ENCODE measurements at places on chromosomes 3 and 15.

DNA sequence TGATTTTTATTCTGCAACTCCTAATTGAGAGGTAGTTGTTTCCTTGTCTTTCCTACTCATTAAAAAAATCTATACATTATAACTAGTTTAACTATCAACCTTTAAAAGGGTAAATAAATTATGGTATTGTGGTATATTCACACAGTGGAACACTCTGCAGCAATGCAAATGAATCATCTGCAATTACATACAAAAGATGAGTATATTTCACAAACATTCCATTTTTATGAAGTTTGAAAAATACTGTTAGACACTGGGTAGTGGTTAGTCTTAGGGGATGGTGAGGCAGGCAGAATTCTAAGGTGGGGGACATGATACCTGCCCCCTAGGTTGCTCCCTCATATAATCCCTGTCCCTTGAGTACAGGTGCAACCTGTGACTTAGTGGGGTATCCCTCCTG, 44.0 kb upstream of the MAGI1 start:
- DNase-seq: no peak

DNA sequence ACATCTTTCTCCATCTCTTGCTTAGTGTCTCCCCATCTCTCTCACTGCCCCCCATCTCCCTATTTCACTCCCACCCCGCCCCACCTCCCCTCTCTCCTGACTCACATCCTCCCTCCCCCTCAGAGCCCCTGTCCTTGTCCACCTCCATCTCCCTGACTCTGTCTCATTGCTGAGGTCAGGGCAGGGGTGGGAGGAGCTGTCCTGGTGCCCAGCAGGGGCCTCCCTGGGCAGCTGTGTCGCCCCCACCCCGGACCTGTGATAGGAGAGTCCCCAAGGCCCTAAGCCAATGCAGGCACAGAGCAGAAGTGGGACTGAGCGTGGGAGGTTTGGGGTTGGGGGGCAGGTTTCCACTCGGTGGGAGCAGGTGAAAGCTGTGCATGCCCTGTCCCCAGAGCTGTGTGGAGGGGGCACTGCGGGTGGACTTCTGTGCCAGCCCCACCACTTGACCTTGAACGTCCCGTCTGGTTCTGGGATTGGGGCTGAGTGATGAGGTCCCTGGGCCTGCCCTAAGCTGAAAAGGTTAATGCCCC, 210.8 kb downstream of the TBC1D2B start:
- DNase-seq: no peak

DNA sequence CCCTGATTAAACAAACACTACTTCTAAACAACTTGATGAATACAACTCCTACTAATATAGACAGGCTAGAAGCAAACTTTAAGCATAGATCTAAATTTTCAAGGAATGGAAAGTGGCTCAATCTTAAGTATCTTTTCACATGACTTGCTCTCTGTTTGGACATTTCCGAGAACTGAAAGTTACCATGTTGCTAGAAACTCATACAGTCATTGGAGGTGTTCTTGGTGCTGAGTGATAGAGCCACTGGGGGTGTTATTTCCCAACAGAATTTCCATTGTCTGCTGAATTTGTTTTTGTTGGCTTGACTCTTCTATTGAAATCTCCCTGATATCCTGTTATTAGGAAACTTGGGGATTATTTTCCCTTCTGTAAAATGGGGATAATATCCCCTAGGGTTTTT, 264.5 kb upstream of the RASGRP1 start:
- no peak for DNase-seq

DNA sequence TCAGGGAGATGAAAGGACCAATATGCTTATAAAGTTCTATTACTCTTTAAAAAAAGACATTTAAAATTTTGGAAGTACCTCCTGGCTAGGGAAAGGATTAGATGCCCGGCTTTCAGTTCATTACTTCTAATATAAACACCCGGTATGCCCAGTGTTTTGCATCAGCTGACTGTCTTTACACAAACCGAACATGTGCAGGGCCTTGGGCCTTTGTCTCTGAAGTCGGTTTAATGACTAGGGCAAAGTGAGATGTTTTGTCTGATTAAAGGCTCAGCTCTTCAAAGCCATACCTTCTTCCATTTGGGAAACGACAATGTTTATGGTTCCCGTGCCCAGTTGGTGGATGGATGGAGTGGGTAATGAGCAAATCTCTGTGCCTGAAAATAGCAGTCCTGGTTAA, 179.3 kb upstream of the LRTM1 start:
- no peak for DNase-seq

GRCh38 chr3:66723231-66723630, 222.4 kb upstream of the LRIG1 start:
- DNase-seq: no peak

All from RWPE1 (cell line).